CD4-positive, alpha-beta T cell treated with Interleukin-12 subunit alpha and Interleukin-12 subunit beta, for 1 hour (primary cell): ENCODE measurements at places on chromosomes 13 and 19.
A peak's percentile ranks its signal among the peaks of the same experiment; 100 is the strongest.

DNA sequence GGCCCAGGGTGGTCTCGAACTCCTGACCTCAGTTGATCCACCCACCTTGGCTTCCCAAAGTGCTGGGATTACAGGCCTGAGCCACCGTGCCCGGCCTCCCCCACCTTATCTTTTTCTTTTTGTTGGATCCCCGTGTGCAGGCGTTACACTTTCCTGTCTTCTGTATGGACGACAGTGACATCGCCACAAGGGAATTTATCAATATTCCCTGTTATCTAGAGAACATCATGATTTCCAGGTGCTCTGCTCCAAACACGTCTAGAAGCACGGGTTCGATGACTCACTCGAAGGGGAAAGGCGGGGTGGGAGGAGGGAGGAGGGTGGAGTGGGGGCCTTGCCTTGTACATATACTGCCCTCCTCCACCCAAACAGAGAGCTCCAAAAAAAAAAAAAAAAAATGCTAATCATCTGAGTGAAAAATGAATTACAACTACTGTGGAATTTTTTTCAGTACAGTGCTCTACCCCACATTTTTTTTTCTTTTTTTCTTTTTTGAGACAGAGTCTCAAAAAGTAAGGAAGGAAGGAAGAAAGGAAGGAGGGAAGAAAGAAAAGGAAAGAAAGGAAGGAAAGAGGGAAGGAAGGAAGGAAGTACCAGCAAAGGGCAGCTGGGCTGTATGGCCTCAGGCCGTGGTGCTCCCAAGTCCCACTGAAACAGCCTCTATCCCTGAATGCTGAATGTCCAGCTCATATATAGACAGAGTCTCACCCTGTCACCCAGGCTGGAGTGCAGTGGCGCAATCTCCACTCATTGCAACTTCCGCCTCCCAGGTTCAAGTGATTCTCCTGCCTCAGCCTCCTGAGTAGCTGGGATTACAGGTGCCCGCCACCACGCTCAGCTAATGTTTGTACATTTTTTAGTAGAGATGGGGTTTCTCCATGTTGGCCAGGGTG lies 36.8 kb downstream of the INSR start:
- no peak for DNase-seq

DNA sequence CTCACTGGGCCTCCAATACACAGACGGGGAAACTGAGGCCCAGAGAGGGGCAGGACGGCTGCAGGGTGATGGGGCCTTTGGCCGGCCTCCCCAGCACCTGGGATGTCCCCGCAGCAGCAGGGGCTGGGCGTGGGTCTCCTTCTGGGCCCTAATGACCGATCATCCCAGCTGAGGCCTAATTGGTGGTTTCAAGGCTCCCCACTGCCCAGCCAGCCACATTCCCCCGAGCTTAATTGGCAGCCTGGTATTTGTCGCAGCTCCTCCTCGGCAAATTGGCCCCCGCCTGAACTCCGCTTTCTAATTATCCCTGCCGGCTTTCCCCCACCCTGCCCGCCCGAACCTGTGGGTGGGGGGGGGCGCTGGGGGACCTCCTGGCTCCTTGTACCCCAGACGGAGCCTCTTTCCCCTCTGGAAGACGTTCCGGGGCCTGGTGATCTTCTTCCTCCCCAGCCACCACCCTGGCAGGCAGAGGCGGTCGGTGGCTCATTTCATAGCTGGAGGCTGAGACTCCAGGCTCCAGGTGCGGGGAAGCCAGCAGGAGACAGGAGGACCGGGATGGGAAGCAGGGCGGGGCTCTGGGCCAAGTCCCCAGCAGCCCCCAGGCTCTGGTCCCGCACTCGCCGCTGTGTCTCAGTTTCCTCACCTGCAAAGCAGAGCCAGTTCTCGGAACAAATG lies 27.2 kb upstream of the WDR18 start:
- no peak for DNase-seq

DNA sequence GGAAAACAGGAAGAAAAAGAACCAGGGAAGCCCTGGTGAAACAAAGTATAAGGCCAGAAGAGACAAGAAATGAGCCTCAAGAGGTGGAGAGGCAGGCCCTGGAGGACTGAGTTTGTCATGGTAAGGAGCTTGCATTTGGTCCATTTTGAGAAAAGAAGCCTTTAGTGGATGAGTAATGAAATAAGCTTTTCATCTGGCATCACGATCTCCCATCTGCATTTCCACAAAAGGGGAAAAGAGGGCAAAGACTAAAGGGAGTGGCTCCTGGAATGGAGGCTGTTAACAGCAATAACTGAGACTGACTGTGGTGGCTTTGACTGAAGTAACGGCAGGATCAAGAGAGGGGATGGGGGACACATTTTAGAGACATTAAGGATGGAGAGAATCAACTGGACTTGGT lies 148.8 kb upstream of the NBEA start:
- DNase-seq, result no peak

GRCh38 chr13:97318532-97318931 lies 96.4 kb downstream of the MBNL2 start:
- DNase-seq, result no peak

DNA sequence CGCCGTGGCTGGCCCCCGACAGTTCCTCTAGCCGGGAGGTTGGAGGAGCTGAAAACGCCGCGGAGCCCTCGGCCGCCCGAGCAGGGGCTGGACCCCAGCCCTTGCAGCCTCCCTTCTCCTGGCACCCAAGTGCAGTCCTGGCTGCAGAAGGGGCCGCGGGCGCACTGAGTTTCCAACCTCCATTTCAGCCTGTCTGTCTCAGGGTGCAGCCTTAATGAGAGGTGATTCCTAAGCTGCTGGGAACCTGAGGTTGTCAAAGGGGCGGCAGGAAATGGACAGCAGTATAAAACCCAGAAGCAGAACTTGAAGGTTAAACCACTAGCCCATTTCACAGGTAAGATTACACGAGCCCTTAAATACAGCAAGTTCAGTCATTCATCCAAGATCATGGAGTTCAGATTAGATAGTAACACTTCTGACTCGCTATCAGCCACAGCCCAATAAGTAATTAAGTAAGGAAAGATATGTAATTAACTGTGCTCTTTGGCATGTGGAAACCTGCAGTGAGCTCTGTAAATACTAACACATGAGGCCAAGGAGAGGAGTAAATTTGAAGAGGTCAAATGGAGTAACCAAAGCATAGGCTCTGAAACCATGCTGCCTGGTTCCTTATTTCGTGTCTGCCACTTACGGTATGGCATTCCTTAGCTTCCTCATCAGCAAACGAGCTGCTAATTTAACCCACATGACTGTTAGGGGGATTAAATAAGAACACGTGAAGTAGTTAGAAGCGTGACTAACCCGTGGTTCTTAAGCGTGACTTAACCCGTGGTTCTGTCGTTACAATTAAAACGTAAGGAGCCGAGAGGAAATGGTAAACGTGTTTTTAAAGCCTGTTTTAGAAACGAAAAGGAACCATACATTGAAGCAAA lies 686 bp downstream of the SETDB2 start:
- DNase-seq, result peak; percentile 62

DNA sequence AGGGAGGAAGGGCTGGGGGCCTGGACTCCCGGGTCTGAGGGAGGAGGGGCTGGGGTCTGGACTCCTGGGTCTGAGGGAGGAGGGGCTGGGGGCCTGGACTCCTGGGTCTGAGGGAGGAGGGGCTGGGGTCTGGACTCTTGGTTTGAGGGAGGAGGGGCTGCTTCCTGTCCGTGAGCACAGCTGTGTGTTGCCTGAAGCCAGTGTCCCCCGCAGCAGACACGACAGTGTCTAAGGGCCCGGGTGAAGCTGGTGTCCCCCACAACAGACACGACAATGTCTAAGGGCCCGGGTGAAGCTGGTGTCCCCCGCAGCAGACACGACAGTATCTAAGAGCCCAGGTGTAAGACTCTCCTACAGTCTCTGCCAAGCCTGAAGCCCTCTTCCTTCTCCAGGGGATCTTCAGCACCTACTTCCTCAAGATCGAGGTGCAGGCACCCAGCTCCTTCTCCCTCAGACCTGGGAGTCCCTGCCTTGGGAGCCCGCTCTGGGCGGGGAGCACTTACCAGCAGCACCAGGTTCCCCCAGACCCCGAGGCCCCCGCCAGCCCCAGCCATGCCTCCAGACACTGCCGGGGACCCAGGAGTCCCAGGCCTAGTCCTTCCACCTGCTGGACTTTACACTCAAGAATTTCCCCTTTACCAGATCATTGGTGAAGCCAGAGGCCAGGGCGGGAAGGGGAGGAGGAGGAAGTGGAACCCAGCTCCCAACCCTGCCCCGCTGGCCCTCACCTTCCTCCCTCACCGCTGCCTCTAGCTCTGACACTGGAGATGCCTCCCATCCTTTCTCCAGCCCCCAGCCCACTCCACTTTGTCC lies at the start of gene PTPRH:
PTPRH (minus strand) TSS at position 622 of the 813 bp plus-strand sequence; CDS start at position 554, 68 bp downstream.
- DNase-seq, result no peak

DNA sequence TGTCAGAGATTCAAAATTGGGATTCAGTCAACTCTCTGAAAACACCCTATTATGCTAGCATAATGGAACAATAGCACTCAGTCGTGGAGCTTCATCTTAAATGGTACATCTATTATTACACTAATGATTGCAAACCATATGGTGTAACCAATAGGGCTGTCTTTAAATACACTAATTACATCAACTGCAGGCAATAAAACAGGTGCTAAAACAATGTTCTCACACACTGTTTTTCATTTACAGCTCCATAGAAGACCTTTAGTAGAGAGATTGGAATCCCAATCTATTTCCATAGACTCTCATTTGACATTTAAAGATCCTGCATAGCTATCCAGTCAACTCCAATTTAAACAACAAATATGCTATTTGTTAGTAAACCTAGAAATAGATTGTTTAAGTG lies 1917.4 kb downstream of the OLFM4 start:
- DNase-seq, result no peak

GRCh38 chr19:17762505-17763229 lies 11.4 kb downstream of the FCHO1 start:
- DNase-seq, result no peak

- peak; percentile 41 for DNase-seq
Observed at GRCh38 chr19:12783849-12784393, 7.4 kb upstream of the JUNB start.

GRCh38 chr19:8342684-8343482 lies at the start of gene KANK3:
Gene KANK3 (minus strand): TSS chr19:8343262. CDS start chr19:8337828, 5,434 bp downstream.
- peak; percentile 94 for DNase-seq

DNA sequence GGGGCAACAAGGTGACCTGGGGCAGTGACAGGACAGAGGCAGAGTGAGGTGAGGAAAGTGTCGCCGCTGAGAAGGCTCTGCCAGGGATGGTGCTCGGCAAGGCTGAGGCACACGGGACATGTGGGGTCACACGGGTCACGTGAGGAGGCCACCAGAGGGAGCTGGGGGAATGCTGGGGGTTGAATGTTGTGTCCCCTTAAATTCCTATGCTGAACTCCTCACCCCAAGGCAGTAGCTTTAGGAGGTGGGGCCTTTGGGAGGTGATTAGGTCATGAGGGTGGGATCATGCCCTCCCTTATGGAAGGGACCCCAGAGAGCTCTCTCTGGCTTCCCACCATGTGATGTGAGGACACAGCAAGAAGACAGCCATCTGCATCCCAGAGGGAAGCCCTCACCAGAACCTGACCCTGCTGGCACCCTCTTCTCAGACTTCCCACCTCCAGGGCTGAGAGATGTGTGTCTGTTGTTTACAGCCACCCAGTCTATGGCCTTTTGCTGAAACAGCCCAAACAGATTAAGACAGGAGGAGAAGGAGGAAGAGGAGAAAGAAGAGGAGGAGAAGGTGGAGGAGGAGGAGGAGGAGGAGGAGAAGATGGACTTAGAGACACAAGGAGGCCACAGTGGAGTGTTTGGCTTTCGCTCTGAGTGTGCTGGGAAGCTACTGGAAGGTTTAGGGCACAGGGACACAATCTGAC lies 35.4 kb downstream of the RFX2 start:
- no peak for DNase-seq

DNA sequence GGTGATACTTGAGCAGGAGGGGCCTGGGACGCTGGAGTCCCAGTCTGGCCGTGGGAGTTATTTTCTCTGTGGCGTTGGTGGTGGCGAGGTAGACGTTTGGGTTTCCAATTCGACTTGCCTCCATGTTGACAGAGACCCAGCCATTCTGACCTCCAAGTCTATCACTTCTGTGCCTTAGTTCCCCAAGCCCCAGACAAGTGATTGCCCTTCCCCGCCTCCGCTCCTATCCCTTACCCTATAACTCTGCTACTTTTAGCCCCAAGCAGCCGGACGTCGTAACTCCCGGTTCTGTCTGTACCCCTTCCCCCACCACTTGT lies 549 bp downstream of the TIMM50 start:
- no peak for DNase-seq
